ENCODE measurements at places on chromosomes 11 and 22.

DNA sequence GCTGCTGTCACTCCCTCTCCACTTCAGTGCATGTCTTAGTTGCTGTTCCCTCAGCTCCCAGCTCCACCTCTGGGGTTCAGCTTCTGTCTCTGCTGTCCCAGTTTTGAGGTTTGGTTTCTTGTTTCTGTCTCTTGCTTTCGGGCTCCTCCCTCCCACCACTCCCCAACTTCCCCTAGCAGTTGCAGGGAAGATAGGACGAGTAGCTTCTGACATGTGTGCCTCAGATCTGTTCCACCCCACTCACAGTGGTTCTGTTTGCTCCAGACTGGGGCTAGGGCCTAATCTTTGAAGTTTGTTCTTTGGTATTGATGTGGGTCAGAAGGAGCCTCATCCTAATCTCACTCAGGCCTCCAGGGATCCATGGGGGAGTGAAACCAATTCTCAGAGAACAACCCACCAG lies 2.6 kb upstream of the RRM1 start:
- no peak for DNase-seq

GRCh38 chr11:121672630-121673487 lies 220.1 kb upstream of the SORL1-AS1 start:
- no peak for DNase-seq

DNA sequence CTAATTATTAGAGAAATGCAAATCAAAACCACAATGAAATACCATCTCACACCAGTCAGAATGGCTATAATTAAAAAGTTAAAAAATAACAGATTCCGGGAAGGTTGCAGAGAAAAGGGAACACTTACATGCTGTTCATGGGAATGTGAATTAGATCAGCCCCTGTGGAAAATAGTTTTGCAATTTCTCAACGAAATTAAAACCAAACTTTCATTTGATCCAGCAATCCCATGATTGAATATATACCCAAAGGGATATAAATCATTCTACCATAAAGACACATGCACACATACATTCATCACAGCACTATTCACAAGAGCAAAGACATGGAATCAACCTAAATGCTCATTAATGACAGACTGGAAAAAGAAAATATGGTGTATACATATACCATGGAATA lies 32.5 kb downstream of the NOX4 start:
- no peak for DNase-seq

- DNase-seq: peak; percentile 68
Measured at GRCh38 chr11:31240340-31240904, 129.1 kb downstream of the DCDC1 start.

DNA sequence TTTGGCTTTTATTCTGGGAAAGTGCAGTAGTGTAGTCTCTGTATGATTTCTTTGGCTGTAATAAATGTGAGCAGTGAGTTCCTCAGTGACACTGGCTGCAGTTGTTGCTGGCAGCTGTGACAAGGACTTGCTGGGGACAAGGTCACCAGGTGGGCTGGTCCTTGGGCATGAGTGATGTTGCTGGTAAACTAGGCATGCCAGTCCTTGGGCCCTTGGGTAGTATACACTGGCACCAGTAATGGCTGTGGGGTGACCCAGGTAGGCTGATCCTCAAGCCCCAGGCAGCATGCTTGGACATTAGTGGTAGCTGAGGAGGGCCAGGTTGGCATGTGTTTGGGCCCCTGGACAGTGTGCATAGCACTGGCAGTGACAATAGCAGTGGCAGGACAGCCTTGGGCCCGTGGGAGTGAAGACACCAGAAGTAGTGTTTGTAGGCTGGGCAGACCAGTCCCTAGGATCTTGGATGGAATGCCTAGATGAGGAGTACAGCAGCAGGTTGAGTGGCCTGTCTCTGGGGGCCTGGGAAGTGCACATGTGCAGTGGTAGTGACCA lies 164.3 kb downstream of the GUCY1A2 start:
- no peak for DNase-seq

- no peak for DNase-seq
Measured at GRCh38 chr11:6371825-6372224, 18.4 kb upstream of the SMPD1 start.

- peak; percentile 19 for DNase-seq
Measured at GRCh38 chr11:20672575-20672974, 3.2 kb downstream of the NELL1 start.

GRCh38 chr22:44347080-44347479 lies 34.3 kb upstream of the SHISAL1 start:
- DNase-seq: no peak

Measured in NCI-H526 treated with DMSO at 0.1 percent for 48 hours (cell line).